Activated naive CD8-positive, alpha-beta T cell treated with anti-CD3 and anti-CD28 coated beads for 36 hours (primary cell): ENCODE measurements at places on chromosomes 4 and X. TPM values are rescaled to one million over a fixed set of nuclear protein-coding genes. Genes with fewer than 3 reads are reported as not detected.
A peak's percentile ranks its signal among the peaks of the same experiment; 100 is the strongest.

Gene CYBB
- total RNA-seq = 0.50 TPM

Gene AKAP14
- total RNA-seq = not detected

Gene GPR82
- total RNA-seq = 0.14 TPM

Gene MAGEA4
- total RNA-seq = not detected

Gene TCEAL3
- 8.5 TPM for total RNA-seq

Gene ATP7A
- total RNA-seq = 7.0 TPM

Gene DGKK
- total RNA-seq = not detected

Gene MAOA
- 0.21 TPM for total RNA-seq

Gene ADGRG4
- not detected for total RNA-seq

Gene GAGE12E
- not detected for total RNA-seq

Gene FAM241A
- total RNA-seq = 7.4 TPM

Gene PABPC1L2A
- total RNA-seq = not detected

Gene RTL3
- not detected for total RNA-seq

- DNase-seq = no peak
Measured at GRCh38 chr4:113059449-113060182, 10.2 kb downstream of the ANK2 start.

- no peak for DNase-seq
Measured at GRCh38 chrX:39755143-39756032, 342.4 kb downstream of the BCOR start.

GRCh38 chr4:187380181-187380581, 615.4 kb upstream of the ZFP42 start:
- no peak for DNase-seq

- no peak for DNase-seq
Measured at GRCh38 chr4:24557026-24558025, 27.0 kb downstream of the DHX15 start.

GRCh38 chrX:71534773-71535544, 2.1 kb downstream of the OGT start:
- no peak for DNase-seq

GRCh38 chr4:165542476-165542875, 163.7 kb downstream of the CPE start:
- DNase-seq = no peak

DNA sequence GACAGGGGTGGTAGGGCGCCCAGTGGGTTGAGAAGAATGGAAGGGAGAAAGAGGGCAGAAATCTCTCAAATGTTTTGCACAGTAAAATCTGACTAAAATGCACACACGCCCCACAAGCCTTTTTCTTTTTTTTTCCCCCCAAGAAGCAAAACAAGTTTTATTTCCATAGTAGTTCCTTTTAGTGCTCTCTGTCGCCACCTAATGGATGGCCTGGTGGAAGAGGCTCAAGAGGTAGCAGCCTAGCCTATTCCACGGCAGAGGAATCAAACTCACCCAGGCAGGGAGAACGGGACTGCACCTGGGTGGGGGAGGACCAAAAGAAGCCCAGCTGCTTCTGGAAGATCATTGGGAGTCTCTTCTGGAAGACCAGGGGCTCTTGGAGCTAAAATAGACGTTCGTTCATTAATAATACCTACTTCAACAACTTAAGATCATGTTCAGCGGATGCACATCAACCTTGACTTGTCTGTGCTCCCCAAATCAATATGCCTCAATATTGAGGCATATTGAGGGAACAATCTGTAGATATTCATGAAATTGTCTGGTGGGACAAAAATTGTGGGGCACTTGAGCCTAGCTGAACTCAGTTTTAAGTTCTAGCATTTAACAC, 31.6 kb upstream of the IRAK1 start:
- peak; percentile 52 for DNase-seq

GRCh38 chr4:53587135-53587534, 4.2 kb downstream of the LNX1 start:
- DNase-seq = no peak

DNA sequence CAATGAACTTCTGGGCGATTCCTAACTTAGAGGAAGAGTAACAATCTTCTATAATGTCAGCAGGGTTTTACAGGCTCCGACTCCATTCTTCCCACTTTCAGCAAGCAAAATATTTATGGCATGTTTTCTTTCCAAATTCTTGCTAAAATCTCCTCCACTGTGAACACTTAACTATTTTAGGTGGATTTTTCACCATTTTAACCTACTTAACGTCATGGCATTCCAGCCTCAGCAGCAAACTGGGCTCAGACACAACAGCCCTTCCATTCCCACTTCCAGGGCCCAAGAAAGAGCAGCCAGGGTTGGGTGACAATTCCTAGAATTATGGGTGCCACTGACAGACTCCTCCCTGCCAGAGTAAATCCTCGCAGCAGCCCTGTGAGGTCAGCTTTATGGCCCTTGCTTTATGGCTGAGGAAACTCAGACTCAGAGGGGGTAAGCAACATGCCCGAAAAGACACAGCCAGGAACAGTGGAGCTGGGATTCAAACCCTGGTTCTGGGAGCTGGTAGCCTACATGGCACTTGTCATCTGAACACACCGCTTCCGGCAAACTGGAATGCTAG, 112.8 kb upstream of the MAP3K15 start:
- no peak for DNase-seq

- no peak for DNase-seq
Measured at GRCh38 chrX:31497086-31497485, 425.2 kb upstream of the FTHL17 start.

DNA sequence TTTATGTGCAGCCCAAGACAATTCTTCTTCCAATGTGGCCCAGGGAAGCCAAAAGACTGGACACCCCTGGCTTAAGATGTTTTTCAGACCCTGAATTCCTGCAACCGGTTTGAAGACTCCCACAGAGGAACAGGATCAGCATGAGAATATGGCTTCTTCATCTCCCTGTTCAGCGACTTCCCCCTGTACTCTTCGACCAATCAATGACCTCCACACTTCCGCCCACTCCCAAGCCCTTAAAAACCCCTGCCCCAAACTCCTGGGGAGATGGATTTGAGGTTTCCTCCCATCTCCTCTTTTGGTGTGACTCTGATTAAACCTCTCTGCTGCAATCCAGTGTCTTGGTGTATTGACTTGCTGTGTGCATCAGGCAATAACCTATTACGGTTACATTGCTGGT, 344.4 kb downstream of the NR3C2 start:
- DNase-seq = no peak

GRCh38 chrX:70032792-70033191, 16.9 kb downstream of the AWAT2 start:
- DNase-seq = no peak

GRCh38 chrX:25721564-25721963, 416.6 kb upstream of the MAGEB18 start:
- no peak for DNase-seq

DNA sequence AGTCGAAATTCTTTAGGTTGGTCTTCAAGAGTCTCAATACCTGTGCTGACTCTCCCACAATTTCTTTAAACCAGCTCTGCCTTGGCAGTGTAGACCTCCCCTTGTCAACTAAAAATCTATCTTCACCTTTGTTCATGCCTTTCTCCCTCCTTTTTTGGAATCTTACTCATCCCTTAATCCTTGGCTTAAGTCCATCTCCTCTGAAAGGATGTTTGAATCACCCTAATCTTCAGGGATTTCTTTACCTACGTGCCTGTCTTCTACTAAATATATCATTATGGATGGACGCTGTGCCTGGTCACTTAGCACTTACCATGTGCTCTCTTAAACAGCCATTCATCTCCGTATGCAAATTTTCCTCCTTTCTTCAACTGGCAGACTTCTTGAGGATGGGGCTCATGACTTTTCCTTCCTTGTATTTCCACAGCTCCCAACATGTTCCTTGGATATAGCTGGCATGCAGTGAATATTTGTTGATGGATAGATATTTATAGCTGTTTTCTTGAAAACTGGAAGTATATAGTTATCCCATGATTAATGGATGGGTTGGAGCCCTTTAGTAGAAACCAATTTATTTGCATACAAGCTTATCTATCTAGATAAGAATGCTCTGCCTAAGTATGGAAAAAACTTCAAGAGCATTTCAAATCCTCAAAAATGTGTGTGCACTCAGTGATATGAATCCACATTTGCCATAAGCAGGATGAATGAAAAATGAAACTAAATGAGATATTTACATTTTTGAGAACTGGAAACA, 166.6 kb downstream of the SPRY1 start:
- no peak for DNase-seq

DNA sequence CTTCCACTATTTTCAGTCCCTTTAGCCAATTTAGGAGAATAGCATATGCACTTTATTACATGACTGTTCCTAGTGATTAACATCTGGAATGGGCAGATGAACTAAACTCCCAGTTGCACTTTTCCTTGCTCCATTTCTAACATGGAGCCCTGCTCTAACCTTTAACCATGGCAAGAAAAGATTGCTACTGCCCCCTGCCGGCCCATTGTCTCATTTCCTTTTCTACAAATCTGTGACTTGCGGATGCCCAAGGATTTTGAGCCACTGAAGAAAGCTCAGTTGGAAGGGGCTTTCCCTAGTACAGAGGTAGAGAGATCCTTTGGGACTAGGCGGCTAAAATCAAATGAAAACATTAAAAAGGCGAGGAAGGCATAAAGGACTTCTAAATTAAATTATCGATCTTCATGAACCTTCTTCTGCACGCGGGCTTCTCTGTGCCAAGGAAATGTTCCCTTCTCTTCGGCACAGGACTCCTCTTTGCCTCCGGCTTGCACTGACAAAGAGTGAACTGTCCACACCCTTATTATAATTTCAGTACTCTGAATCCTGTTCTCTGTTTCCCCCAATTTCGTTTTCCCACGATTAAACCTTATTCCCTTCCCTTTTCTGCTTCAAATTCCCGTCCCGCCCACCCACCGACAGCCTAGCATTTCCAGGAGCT, 577 bp upstream of the GLRA2 start:
- DNase-seq = peak; percentile 27

DNA sequence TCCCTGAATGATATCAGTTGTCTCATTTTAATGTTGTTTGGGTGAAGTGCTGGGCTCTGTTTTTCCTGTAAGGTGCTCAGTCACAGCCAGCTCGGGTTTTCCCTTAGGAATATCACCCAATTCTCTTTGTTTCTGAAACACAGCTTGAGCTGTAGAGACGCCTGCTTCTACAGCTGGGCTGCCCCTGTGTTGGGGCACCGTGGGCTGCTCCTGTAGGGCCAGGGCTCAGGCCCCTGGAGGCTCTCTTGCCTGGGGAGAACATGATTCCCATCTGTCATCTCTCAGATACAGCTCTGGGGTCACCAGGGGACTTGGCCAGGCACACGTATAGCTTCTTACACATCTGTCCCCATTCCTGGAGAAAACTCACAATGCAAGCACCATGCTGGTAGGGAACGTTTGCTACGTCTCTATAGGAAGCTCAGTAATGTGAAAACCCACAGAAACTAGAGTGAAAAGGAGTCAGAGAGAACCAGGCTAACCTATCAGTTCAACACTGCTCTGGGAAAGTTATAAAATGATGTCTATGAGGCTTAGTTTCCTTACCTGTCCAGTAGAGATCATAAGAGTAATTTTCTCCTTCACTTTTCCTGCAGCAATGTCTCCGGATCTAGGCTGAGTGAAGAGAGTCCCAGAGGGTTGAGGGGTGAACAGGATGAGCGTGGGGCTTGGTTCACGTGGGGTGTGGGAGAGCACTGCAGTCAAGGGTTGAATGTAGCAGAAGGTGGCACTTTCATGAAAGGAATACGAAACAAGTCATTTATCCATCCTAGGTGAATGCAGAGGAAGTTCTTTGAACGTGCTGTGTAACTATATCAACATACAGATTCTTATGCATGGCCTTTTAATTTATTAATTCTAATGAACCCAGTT, 14.5 kb downstream of the FHDC1 start:
- DNase-seq = no peak

DNA sequence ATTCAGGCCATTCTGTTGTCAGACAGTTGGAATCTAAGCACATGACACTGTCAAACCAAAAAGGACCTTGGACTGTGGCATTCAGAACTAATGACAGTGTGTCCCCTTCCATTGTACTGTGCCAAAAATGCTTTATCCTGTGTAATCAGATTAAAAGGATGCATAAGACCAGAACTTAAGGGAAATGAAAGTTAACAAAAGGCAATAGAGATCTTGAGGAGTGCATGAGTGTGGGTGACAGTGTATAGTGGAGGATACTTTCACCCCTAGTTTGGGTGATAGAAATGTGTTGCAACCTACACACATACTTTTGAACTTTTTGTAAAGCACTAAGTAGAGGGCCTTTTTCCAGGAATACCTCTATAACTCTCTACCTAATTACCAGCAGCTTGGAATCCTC, 4.5 kb downstream of the CYSLTR1 start:
- DNase-seq = no peak

GRCh38 chr4:182929296-182929695, 12.1 kb upstream of the DCTD start:
- no peak for DNase-seq

- peak; percentile 18 for DNase-seq
Measured at GRCh38 chrX:70434914-70435586, 9.6 kb upstream of the DLG3 start.

DNA sequence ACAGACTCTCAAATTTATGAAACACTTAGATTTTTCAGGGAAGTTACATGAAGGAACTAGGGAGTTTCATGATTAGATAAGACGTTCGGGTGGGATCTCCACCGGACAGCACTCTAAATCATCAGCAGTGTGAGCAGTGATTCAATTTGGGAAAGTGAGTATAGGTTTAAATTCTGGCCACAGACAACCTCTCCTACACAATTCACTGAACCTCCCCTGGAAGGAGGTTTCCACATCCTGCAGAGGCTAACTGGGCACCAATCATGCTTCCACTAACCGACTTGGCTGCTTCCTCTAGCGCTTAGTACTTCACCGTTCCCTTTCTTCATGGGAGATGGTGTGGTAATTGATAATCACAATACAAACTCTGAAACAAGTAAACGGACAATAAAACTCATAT, 5.6 kb downstream of the CXCL9 start:
- no peak for DNase-seq

GRCh38 chrX:119690921-119691716, 1.8 kb downstream of the SEPTIN6 start:
- no peak for DNase-seq

DNA sequence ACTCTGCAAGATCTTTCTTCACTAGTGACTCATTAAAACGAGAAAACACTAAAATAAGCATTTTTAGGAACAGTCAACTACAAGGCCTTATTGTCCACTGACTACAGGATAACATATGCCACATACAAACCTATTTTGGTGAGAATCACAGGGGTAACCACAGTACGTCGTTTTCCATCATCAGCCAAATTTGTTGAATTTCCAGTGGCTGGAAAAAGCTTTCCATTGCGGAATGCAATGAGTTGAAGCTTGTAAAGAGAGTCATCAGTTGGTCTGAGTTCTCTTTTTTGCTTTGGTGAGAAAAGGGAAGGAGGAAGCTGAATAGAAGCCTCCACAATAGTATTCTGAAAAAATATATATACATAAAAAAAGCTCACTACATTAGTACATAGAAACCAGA, 102.4 kb downstream of the ADGRA3 start:
- DNase-seq = no peak

DNA sequence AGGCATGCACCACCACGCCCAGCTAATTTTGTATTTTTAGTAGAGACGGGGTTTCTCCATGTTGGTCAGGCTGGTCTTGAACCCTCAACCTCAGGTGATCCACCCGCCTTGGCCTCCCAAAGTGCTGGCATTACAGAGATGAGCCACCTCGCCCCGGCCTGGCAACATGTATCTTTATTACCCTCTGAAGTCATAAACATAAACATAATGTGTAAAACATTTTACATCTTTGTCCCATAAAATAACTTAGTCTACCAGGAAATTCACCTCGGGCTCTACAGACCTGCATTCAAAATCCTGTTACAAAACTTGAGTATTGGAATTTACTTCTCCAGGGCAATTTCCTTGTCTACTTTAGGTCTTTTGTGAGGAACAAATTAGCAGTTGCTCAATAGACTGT, 68.1 kb upstream of the DUSP21 start:
- DNase-seq = no peak

- no peak for DNase-seq
Measured at GRCh38 chr4:77159806-77160205, 2.8 kb downstream of the CCNG2 start.
